ENCODE measurements at places on chromosomes 5 and 9.

- no peak for DNase-seq
These were observed 25.0 kb upstream of the SNX2 start for GRCh38 chr5:122749886-122750285.

GRCh38 chr5:156774273-156774672 is 75.8 kb upstream of the PPP1R2B start:
- no peak for DNase-seq

DNA sequence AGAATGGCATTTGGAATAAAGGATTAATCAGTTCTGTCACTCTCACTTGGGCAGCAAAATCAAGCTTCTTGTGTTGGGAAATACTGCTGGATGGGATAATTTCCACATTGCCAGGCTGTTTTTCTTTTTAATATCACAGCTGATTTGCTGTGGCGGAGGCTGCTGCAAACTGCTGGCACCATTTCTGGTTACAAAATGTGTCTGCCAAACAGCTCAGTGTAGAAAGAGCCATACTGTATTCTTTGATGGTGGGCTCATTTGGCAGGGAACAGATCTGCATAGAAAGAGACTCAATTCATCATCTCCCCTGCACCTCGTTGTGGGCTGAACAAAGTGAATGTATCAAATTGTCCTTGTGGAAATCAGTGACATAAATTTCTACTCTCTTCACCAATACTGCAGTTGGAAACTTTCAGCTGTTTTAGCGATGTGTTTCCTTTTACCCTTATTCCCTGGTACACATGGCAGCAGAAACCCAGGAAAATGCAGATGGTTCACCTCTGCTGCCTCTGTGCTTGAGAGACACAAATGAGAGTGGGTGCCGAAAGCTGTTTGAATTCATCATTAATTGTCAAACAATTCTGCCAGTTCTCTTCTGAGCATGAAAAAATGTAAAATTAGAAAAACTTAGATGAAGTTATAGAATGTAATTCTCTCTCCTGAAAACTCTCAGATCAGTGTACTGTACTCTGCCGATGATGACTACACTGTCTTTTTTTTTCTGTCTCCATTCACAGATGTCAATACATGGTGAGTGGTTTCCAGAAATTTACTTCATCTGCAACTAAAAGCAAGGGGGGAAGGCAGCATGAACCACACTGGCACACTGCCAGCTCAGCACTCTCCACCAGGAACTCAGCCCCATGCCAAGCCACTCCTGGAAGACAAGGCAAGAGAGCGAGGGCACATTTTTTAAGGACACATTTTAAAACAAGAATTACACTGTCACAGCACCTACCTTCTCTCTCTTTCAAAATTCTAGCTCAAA is 75.0 kb downstream of the HMHB1 start:
- no peak for DNase-seq

GRCh38 chr9:125428060-125428901 is 166.7 kb downstream of the GAPVD1 start:
- no peak for DNase-seq

DNA sequence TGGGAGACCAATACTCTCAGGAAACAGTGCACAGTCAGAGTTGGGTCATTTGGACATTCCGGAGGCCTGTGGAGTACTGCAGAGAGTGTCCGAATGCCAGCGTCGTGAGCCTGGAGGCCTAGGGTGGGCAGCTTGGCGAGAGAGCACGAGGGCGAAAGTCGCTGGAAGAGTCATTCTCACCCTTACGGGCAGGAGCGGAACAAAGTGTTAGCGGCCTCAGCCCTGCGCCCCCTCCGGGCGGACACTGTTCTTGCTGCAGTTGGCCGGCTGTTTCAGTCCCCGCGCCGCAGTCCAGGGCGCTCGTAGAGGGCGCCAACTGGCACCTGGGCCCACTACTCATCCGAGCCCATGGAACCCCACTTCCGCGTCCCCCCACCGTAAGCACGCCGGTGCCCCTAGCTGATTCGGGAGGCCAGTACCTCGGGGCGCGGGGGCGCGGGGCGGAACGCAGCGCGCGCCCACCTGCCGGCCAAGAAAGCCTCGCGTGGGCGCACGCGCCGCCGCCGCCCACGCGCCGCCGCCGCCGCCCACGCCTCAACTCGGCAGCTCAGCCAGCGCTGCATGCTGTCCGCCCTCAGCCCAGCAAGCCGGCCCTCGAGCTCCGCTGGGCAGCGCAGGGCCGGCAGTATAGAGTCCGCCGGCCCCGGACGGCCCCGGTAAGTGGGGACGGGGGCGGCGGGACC is 99.7 kb upstream of the CCL21 start:
- DNase-seq, result no peak

DNA sequence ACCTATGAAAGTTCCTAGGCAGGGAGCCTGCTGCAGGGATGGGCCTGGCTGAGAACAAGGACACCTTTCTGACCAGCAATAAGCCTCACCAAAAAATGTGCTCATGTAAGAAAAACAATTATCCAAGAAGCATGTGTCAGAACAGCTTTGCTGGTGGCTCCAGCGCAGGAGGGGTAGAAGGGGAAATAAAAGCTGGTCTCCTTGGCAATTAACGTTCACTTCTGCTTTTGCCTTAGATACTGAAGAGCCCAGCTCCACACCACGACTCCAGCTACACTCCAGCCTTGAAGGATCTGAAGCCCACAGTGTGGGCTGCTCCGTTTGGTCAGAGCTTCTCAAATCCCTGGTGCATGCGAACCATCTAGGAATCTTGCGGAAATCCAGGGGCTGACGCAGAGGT is 107.6 kb upstream of the PHYKPL start:
- no peak for DNase-seq

DNA sequence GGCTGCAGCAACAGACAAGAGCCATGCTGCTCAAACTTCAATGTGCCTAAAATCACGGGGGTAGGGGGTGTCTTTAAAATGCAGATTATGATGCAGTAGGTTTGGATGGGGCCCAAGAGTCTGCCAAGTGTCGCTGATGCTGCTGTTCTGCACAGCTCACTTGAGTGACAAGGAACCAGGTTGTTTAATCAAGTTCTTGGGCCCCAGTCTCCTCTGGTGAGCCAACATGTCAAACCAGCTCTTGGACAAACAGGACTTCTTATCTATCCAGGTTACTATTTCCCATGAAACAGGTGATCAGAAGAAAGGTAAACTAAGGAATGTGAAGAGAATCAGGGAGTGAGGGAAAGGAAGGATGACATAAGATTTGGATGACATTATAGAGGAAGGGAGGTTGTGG is 78.0 kb downstream of the APBA1 start:
- no peak for DNase-seq

GRCh38 chr9:128554155-128554862 is 1.9 kb downstream of the SPTAN1 start:
- peak; percentile 39 for DNase-seq

- no peak for DNase-seq
These were observed 85.0 kb downstream of the HMHB1 start for GRCh38 chr5:143896966-143897365.

- DNase-seq, result no peak
These were observed 10.9 kb downstream of the ZCCHC10 start for GRCh38 chr5:133015466-133015865.

DNA sequence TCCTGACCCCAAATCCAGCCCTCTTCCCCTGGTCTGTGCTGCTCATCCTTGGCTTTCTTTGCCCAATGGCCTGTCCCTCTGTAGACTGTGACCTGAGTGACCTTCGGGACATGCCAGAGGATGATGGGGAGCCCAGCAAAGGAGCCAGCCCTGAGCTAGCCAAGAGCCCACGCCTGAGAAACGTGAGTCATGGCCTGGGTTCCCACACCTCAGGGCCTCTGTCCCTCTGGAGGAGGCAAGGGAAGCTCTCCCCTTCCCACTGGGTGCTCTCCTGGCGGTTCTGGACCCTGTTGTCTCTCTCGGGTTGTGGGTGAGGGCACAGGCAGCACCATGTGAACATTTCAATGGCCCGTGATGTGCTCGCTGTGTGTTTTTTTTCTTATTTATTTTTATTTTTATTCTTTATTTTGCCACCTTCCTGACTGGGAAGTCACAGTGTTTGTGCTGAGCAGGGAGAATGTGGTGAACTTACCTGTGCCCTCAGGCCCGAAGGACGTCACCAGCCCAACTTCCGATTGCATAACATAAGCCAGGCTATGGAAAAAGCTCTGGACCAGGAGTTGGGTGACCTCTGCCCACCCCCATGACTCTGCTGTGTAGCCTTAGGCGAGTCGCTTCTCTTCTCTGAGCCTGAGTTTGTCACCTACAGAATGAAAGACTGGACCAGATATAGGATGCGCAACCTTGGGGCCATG is 29.5 kb downstream of the AFAP1L1 start:
- no peak for DNase-seq

DNA sequence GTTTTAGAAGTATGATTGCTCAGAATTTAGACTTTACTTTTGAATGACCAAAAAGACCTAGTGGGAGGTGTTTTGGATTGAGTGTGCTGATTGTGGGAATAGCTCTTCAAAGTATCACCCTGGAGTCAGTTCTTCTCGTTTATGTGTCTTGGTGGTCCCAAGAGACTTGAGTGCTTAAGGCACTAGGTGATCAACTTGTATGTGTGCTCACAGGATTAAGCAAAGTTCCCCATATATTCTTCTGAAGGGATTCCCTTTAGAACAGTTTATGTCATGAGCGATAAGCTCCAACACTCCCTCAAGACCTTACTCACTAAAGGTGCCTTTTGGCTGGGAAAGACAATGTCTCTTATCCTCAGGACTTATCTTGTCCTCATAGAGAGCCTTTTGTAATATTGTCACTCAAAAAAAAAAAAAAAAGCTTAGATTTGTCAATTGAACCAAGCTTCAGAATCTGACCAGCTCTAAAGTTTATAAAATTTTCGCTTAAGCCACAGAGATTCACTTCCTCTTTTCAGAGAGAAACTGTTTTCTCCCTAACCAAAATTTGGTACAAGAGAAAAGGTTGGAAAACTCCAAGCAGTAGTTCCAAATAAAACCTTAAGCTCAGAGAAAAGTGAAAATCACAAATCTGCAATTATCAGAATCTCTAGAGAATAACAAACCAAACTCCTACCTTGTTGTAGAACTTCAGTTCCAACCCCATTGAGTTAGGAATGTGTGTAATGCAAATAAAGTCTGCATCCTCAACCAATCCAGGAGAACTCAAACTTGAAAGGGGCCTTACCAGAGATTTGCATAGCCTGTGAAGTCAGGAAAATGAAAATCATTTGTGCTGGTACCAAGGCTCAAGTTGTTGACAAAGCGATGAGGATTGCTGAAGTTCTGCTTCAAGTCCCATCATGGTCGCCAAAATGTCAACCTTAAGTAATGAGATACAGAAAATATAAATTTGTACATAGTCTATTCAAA is 40.0 kb upstream of the PDZD2 start:
- no peak for DNase-seq

DNA sequence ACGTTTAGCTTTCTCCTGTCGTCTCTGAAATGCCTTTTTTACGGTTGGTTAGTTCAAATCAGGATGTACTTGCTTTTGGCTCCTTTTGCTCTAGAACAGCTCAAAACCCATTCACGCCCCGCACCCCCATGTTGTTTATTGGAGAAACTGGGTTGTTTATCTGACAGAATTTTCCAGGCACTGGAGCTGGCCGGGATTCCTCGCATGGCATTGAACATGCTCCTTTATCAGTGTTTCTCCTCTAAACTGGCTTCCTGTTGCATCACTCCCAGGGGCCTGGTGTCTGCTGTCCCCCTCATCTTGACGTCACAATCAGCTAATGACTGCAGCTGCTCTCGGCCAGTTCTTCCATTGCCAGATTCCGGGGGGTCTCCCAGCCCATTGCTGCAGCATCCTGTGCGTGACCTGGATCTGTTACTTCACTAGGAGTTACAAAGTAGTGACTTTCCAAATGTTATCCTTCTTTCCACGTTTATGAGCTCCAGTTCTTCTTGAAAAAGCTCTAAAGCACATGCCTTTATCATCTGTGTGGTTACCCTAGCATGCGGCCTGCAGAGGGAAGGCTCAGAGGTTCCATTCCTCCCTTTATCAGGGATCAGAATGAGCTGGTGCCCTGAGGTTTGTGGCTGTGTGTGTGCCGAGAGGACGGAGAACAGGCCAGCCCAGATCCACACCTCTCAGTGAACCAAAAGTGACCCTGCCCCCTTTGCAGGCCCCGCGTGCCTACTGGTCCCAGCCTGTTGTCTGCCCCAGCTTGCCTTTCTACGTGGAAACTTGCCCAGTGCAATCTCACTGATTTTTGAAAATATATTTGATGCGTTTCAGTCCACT is 27.5 kb downstream of the FAM163B start:
- no peak for DNase-seq

GRCh38 chr9:128892221-128892921 is 10.4 kb downstream of the LRRC8A start:
- peak; percentile 86 for DNase-seq

DNA sequence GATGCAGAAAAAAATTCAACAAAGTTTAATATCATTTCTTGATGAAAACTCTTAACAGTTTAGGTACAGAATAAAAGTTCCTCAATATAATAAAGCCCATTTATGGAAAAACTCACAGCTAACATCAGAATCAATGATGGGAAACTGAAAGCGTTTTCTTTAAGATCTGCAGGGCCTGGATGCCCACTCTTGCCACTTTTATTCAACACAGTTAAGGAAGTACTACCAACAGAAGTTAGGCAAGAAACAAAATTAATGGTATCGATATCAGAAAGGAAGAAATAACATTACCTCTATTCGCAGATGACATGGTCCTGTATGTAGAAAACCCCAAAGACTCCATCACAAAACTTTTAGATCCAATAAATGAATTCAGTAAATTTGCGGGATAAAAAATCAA is 542.4 kb upstream of the RGMB start:
- no peak for DNase-seq

DNA sequence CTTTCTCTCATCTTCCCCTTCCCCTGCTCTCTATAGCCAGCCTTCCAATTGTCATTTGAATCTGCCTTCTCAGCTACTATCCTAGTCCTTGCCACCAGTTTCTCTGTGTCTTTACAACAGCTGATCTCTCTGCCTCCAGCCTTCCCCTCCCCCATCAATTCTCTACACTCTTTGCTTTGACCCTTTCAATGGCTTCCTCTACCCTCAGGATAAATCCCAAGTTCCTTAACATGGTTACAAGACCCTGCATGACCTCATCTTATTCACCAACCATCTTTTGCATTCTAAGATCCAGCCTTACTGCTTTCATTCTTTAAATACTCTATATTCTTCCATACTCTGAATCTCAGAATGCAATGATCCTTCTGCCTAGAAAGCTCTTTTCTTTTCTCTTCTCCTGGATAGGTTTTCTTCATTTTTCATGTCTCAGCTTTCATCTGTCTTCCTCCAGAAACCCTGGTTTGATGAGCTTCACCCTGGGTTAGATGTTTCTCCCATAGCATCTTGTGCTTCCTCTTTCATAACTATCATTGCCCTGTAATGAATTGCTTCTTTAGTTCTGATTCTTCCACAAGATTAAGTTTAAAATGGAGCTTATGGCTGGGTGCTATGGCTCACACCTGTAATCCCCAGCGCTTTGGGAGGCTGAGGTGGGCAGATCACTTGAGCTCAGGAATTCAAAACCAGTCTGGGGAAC is 58.6 kb upstream of the ZSWIM6 start:
- DNase-seq, result no peak

DNA sequence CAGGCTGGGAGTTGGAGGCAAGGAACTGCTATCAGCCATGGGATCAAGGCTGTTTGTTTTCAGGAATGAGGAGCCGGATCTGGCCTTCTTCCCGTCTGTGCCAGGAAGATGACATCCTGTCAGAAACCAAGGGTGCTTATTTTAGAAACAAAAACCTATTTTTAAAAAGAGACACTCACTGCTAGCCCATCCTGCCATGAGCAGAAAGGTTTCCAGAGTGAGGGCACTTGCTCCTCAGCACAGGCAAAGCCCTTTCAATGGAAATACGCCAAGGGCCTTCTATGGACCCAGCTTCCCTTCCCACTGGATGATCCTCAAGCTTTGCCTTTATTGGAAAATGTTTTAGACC is 132.6 kb upstream of the FSTL4 start:
- DNase-seq, result no peak

Data from retinal pigment epithelial cell (primary cell).